ENCODE measurements at places on chromosomes 6 and 20. TPM values are rescaled to one million over a fixed set of nuclear protein-coding genes. Genes with fewer than 3 reads are reported as not detected.

GRCh38 chr6:22081709-22082108 is 215.1 kb downstream of the PRL start:
- no peak overlapping the region for H3K4me3 ChIP-seq
- no peaks in the 10 kb centered on the region for H3K27me3 ChIP-seq
- no peaks in the 10 kb centered on the region for H3K4me1 ChIP-seq
- H3K27ac ChIP-seq: no peak overlapping the region
- no peaks in the 10 kb centered on the region for H3K36me3 ChIP-seq

Gene BPI
- 8.7 TPM for polyA plus RNA-seq

Gene POU5F1
- not detected for polyA plus RNA-seq

Gene MCCD1
- not detected for polyA plus RNA-seq

GRCh38 chr6:16471222-16471909 is 233.0 kb downstream of the GMPR start:
- H3K4me1 ChIP-seq: no peaks in the 10 kb centered on the region
- peaks cover 20% of the 10 kb centered on the region for H3K36me3 ChIP-seq
- H3K27ac ChIP-seq: no peak overlapping the region

GRCh38 chr6:42962096-42962495 is 1.5 kb downstream of the GNMT start:
- peaks cover 39% of the 10 kb centered on the region for H3K36me3 ChIP-seq
- peaks cover 26% of the 10 kb centered on the region for H3K27me3 ChIP-seq
- no peak overlapping the region for H3K27ac ChIP-seq

DNA sequence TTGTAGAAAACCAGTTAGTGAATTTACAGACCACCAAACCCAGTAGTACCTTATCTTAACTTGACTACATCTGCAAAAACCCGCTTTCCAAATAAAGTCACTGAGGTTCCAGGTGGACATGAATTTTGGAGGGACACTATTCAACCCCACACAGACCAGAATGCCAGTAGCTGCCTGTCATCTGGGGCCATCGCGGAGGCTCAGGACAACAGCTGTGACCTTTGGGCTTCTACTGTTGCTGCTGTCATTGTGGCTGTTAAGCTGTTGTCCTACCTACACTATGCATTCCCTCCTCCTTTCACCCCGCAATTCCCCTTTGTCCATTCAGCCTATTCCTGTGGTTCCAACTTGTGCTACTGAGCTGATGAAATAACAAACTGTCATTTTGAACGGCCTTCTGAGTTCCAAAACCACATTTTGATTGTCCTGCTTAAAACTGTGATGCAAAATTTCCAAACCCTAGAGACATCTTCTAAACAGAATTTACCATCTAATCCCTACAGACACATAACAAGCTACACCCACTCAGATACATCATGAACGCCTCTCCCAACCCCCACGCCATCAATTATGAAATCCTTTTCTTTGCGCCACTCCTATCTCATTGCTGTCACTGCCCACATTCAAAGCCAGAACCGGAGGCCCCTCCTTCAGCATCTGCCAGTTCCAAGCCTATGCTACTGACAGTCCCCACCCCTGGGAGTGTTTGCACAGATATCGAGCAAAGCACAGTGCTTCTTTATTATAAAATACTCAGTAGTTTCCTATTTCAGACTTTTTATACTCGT is 125.0 kb downstream of the C6orf118 start:
- no peaks in the 10 kb centered on the region for H3K27me3 ChIP-seq
- DNase-seq: no peak
- no peaks in the 10 kb centered on the region for H3K4me1 ChIP-seq

- H3K27me3 ChIP-seq: no peaks in the 10 kb centered on the region
- peak overlapping the region; percentile 77 for H3K27ac ChIP-seq
- H3K4me1 ChIP-seq: peaks cover 21% of the 10 kb centered on the region
- peak; percentile 21 for DNase-seq
Measured at GRCh38 chr6:52491203-52492069, 71.3 kb downstream of the EFHC1 start.

GRCh38 chr20:18276821-18277220 is 11.5 kb upstream of the ZNF133 start:
- H3K27me3 ChIP-seq: peaks cover 5% of the 10 kb centered on the region
- no peaks in the 10 kb centered on the region for H3K36me3 ChIP-seq

- no peak overlapping the region for H3K4me3 ChIP-seq
- H3K4me1 ChIP-seq: no peaks in the 10 kb centered on the region
- no peaks in the 10 kb centered on the region for H3K36me3 ChIP-seq
- H3K27me3 ChIP-seq: no peaks in the 10 kb centered on the region
Measured at GRCh38 chr6:112150363-112150762, 63.0 kb downstream of the FAM229B start.

DNA sequence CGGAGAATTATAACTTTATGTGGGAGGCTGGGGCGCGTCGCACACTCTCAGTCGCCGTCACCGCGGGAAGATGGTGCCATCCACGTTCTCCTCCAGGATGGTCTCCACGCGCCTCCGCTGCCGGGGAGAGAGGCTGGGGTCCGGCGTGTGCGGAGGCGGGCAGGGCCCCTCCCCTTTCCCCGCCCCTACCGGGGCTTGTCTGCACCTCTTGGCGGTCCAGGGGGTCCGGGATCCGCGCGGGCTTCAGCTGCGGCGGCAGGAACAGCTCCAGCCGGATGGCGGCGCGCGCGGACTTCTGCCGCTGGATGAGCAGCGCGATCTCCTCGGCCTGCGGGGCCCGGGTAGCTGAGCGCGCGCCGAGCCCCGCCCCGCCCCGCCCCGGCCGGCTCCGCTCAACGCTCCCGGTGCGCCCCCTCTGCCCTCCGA is 807 bp downstream of the LKAAEAR1 start:
- peaks cover 9% of the 10 kb centered on the region for H3K27me3 ChIP-seq
- no peak overlapping the region for H3K27ac ChIP-seq
- H3K4me3 ChIP-seq: peak overlapping the region; percentile 37
- H3K36me3 ChIP-seq: no peaks in the 10 kb centered on the region

Gene TP53RK
- polyA plus RNA-seq: 1.0 TPM

Gene FAM83C
- polyA plus RNA-seq: not detected

DNA sequence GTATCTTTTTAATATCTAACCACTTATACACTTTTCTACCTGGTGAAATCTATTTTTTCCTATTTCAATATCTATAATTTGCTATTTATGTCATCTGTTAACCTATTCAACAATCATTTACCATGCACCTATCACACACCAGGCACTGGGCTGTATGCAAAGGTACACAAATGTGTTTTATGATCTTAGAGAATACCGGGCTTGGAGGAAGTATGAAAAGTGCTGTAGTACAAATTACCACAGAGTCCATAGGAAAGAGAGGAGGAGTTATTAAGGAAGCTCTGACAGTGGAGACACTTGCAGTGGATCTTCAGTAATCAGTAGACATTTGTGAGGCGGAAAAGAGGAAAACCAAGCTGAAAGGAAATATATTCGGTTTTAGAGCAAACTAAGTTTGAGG is 96.0 kb downstream of the HIVEP2 start:
- H3K27ac ChIP-seq: no peak overlapping the region
- no peaks in the 10 kb centered on the region for H3K36me3 ChIP-seq
- H3K4me3 ChIP-seq: no peak overlapping the region
- H3K4me1 ChIP-seq: peaks cover 16% of the 10 kb centered on the region
- no peaks in the 10 kb centered on the region for H3K27me3 ChIP-seq
- no peak for DNase-seq

DNA sequence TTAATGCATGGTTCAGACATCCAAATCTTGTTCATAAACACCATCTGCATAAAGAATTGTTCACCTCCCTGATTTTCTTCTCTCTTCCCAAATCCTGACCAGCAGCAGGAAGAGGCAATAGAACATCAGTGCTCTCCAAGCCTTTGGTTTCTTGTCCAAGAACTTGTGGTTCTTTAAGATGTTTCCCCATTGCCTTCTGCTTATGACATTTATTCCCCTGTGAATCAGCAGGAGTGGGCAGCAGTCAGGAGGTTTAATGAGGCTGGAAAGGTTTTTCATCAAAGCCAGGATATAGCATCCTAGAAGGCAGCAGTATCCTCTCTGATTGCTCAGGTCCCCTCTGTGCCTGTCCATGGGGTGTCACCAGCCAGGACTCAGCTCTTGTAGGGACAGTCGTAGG is 5.3 kb downstream of the HDDC2 start:
- no peak for DNase-seq
- H3K4me1 ChIP-seq: peaks cover 17% of the 10 kb centered on the region
- H3K27ac ChIP-seq: no peak overlapping the region
- H3K27me3 ChIP-seq: no peaks in the 10 kb centered on the region
- H3K36me3 ChIP-seq: peaks cover 71% of the 10 kb centered on the region
- H3K4me3 ChIP-seq: no peak overlapping the region

- no peaks in the 10 kb centered on the region for H3K36me3 ChIP-seq
- H3K4me3 ChIP-seq: no peak overlapping the region
- H3K4me1 ChIP-seq: no peaks in the 10 kb centered on the region
- H3K27me3 ChIP-seq: peaks cover 11% of the 10 kb centered on the region
- no peak overlapping the region for H3K27ac ChIP-seq
- DNase-seq: no peak
Measured at GRCh38 chr20:47814632-47815415, 29.5 kb upstream of the SULF2 start.

Gene VTA1
- polyA plus RNA-seq: 74.8 TPM

GRCh38 chr6:113695516-113695915 is 161.6 kb upstream of the MARCKS start:
- no peaks in the 10 kb centered on the region for H3K36me3 ChIP-seq
- no peak overlapping the region for H3K4me3 ChIP-seq
- DNase-seq: peak; percentile 45
- peak overlapping the region; percentile 85 for H3K27ac ChIP-seq

Gene TMC2
- not detected for polyA plus RNA-seq

Gene SLC17A9
- 0.82 TPM for polyA plus RNA-seq

Gene ADGRF5
- polyA plus RNA-seq: not detected

DNA sequence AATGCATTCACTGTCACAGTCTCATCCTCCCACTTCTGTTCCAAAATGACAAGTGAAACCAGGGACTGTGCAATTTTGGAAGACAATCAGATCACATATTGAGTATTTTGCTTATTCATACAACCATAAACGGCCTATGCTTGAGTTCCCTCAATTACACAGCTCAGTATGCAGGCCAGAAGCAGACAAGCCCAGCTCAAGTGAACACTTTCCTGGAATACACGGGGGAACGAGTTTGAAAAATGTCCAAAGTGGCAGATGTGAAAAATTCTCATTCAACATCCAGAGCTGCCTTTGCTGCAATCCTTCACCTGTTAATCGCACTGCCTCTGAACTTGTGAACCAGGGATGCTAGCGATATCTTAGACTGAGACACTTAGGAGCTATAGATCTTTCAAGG is 190.2 kb downstream of the COL9A1 start:
- no peak for DNase-seq
- H3K27me3 ChIP-seq: no peaks in the 10 kb centered on the region
- no peak overlapping the region for H3K27ac ChIP-seq
- H3K4me3 ChIP-seq: no peak overlapping the region
- H3K4me1 ChIP-seq: no peaks in the 10 kb centered on the region

GRCh38 chr20:22106308-22106938 is 401.0 kb downstream of the PAX1 start:
- no peak overlapping the region for H3K27ac ChIP-seq
- H3K4me3 ChIP-seq: no peak overlapping the region
- DNase-seq: no peak
- H3K27me3 ChIP-seq: no peaks in the 10 kb centered on the region

GRCh38 chr6:111792914-111793700 is 80.1 kb downstream of the FYN start:
- no peaks in the 10 kb centered on the region for H3K27me3 ChIP-seq
- no peak for DNase-seq
- no peaks in the 10 kb centered on the region for H3K4me1 ChIP-seq
- H3K36me3 ChIP-seq: no peaks in the 10 kb centered on the region

- no peaks in the 10 kb centered on the region for H3K27me3 ChIP-seq
- no peaks in the 10 kb centered on the region for H3K36me3 ChIP-seq
- peaks cover 7% of the 10 kb centered on the region for H3K4me1 ChIP-seq
- H3K4me3 ChIP-seq: no peak overlapping the region
Measured at GRCh38 chr6:29762781-29763214, 39.6 kb downstream of the HLA-F start.

- no peaks in the 10 kb centered on the region for H3K36me3 ChIP-seq
- H3K4me3 ChIP-seq: no peak overlapping the region
- H3K4me1 ChIP-seq: peaks cover 8% of the 10 kb centered on the region
- H3K27me3 ChIP-seq: no peaks in the 10 kb centered on the region
Measured at GRCh38 chr6:145749632-145750031, 14.3 kb upstream of the EPM2A start.

DNA sequence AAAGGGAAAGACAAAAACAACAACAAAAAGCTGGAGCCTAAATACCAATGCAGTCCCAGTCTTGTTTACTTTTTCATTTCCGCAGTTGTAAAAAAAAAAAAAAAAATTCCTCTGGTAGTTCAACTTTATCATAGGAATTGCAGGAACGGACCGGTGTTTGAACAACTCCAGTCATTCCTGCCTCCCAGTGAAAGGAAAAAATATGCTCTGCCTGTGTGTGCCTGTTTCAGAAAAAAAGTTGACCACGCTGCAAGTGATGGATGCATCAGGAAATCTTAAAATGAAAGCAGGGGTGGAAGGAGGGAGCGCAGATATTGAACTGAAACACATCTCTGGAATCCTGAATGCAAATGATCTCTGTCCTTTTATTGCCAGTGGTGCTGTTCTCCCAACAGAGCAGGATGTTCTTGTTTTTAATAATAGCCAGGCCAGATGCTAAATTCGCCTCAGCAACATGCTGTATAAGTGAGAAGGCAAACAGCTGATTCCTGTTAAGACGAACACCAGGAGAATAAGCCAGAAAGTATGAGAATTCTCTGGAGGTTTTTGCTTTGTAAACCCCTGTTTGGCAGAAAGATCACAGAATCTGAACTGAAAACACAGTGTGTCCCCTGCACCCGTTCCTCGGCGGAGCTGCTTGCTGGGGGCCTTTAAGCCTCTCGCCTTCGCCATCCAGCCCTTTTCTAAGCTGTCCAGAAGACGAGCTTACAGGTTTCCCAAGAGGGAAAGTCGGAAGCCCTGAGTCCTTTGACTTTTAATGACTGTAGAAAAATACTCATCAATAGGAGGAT is 178.4 kb upstream of the SUPT3H start:
- no peaks in the 10 kb centered on the region for H3K27me3 ChIP-seq
- H3K36me3 ChIP-seq: no peaks in the 10 kb centered on the region
- no peak overlapping the region for H3K27ac ChIP-seq
- no peak for DNase-seq
- no peak overlapping the region for H3K4me3 ChIP-seq
- H3K4me1 ChIP-seq: no peaks in the 10 kb centered on the region

Gene IL17A
- polyA plus RNA-seq: not detected

Gene GJA1
- polyA plus RNA-seq: not detected

DNA sequence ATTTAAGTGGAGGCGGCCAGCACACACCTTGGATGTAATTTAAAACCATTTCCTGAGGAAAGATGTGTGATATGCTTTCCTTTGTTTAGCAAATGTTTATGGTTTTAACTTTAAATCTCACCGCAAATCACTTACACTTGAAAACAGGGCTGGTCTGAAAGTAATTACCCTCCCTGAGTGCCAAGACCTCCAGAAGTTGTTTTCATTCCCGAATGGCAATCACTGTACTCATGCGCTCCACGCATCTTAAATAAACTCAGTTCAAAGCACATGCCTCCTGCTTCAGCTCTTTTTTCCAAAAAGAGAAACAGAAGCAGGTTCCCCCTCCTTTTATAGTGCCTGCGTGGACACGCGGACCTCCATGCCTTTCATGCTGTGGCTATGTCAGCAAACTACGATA is 224.0 kb downstream of the SMOC2 start:
- H3K27me3 ChIP-seq: no peaks in the 10 kb centered on the region
- no peak overlapping the region for H3K27ac ChIP-seq
- no peaks in the 10 kb centered on the region for H3K4me1 ChIP-seq
- H3K4me3 ChIP-seq: no peak overlapping the region

Gene ZC3H12D
- 1.2 TPM for polyA plus RNA-seq

- H3K4me3 ChIP-seq: no peak overlapping the region
- H3K27me3 ChIP-seq: no peaks in the 10 kb centered on the region
- H3K27ac ChIP-seq: no peak overlapping the region
- H3K36me3 ChIP-seq: no peaks in the 10 kb centered on the region
- H3K4me1 ChIP-seq: peaks cover 13% of the 10 kb centered on the region
Measured at GRCh38 chr6:5135788-5136376, 50.7 kb downstream of the PPP1R3G start.
